ENCODE measurements at places on chromosomes 12 and 14.
A peak's percentile ranks its signal among the peaks of the same experiment; 100 is the strongest.

DNA sequence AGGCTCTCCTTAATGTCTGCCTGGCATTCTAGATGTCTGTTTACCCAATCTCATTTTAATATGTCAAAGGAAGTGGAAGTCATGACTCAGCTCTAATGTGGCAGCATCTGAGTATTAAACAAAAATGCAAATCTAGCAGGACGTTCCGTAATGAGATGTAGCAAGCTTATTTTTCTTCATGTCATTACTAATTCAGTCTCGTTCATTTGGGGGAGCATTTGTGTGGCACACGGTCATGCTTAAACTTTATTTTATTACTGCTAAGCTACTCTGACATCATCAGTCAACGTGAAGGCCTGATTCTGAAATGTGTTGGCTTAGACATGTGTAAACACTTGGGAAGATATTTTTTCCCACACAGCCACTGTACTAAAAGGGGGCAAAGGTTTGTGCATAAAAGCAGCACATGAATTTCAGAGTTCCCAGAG lies 326.7 kb upstream of the TMPO start:
- DNase-seq: no peak

GRCh38 chr14:85075694-85076476 lies 454.1 kb upstream of the FLRT2 start:
- DNase-seq: no peak

GRCh38 chr12:116125956-116126566 lies 151.4 kb downstream of the MED13L start:
- peak; percentile 39 for DNase-seq

- no peak for DNase-seq
Measured at GRCh38 chr12:101951002-101951670, 73.8 kb downstream of the DRAM1 start.

- peak; percentile 65 for DNase-seq
Measured at GRCh38 chr12:26276709-26277108, 81.3 kb downstream of the SSPN start.

GRCh38 chr14:54890788-54891187 lies 11.8 kb downstream of the GCH1 start:
- DNase-seq: no peak

- no peak for DNase-seq
Measured at GRCh38 chr12:34400411-34400881, 378.1 kb downstream of the ALG10 start.

- DNase-seq: no peak
Measured at GRCh38 chr12:131716282-131716681, 5.4 kb downstream of the SFSWAP start.

DNA sequence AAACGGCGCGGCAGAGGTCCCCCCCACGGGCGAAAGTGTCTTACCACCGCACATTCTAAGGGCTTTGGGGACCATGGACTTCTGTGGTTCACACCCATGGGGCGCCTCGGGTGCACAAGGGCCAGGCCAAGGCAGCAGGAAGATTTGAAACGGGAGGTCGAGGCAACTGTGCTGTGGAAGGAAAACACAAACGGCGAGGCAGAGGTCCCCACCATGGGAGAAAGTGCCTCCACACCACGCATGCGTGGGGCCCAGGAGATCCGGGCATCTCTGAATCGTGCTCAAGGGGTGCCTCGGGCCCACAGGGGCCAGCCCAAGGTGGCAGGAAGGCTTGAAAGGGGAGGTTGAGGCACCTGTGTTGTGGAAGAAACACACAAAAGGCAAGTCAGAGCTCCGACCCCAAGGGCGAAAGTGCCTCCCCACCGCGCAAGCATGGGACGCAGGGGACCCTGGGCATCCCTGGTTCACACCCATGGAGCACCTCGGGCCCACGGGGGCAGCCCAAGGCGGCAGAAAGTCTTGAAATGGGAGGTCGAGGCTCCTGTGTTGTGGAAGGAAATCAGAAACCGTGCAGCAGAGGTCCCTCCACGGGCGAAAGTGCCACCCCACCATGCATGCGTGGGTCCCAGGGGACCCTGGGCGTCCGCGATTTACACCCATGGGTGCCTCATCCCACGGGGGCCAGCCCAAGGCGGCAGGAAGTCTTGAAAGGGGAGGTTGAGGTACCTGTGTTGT lies 371.0 kb downstream of the ALG10 start:
- DNase-seq: no peak

- peak; percentile 24 for DNase-seq
Measured at GRCh38 chr12:46560874-46561273, 188.3 kb upstream of the SLC38A2 start.

DNA sequence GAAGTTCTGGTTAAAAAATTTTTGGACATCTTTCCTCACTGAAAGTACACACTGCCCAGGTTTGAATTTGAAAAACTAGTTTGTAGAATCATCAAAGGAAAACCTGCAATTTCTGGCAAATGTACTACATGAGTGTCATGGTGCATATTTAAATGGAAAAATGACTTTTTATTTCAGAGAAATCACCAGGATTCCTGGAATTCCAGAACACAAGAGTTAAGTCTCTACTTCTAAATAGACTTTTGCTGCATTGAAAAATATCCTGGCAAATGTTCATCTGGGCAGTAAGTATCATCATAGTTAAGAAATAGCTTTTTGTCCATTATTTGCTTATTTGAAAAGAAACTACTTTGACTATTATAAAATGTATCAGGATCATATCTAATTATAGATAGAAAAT lies 275.1 kb downstream of the PRKD1 start:
- peak; percentile 44 for DNase-seq

DNA sequence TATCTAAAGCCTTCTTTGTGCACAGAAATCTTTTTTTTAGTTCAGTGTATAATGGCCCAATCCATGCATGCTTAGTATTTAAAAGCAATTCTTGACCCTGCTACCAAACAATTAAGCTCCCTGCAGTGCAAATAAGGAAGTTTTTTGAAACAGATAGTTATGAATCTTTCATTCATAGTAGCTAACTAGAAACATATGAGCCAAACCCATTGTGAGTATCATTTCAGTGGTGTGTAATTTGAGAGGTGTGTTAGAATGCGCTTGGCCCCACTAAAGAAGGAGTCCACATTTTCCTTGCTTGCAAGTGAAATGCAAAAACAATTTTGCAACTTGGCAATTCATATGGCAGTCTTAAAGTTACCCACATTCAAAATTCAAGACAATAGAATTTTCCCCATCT lies 14.4 kb downstream of the EPS8 start:
- peak; percentile 88 for DNase-seq

- DNase-seq: no peak
Measured at GRCh38 chr12:93098077-93098476, 169.0 kb upstream of the EEA1 start.

DNA sequence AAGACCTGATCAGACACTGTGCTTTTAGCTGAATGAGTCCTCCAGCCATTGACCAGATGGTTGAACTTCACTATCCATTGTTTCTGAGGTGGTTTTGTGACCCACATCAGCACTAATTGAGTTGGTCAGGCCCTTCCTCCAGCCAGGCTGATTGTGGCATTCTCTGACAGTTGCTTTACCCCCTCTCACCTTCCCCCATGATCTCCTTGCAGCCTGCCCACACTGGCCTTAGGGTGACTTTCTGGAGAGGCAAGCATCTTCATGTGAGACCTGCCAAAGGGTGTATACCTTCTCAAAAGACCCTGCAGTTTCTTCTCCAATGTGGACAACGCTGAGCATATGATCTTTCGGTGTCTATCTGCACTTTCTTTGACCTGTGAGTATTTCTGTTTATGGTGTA lies 83.9 kb downstream of the GPATCH2L start:
- DNase-seq: no peak

GRCh38 chr12:12719496-12719895 lies 2.3 kb downstream of the CDKN1B start:
- no peak for DNase-seq

DNA sequence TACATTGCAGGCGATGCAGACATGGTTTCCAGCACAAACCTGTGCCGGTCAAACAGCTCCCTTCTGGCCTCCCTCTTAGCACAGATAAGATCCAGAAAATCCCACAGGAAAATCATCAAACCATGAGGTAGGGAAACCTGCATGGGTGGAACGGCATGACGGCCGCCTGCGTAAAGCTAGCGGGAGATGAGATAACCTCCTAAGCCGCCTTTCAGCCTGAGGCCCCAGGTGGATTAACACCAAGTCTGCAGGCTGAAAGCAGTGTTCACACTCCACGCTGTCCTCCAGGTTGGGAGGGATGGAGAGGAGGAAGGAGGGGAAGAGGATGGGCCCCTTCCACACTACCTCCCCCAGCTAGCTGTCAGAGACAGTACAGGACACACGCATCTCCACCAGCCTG lies 63.8 kb downstream of the TSPAN11 start:
- no peak for DNase-seq

- DNase-seq: no peak
Measured at GRCh38 chr14:90970167-90970600, 90.3 kb downstream of the RPS6KA5 start.

- peak; percentile 96 for DNase-seq
Measured at GRCh38 chr14:60980811-60981632, at the start of the genes SLC38A6 and TRMT5. Gene SLC38A6 (plus strand): TSS chr14:60981245. CDS start chr14:60981278, 33 bp downstream. Gene TRMT5 (minus strand): TSS chr14:60981079. CDS start chr14:60980973, 106 bp downstream.

- no peak for DNase-seq
Measured at GRCh38 chr12:132838410-132839080, 9.9 kb upstream of the GOLGA3 start.

DNA sequence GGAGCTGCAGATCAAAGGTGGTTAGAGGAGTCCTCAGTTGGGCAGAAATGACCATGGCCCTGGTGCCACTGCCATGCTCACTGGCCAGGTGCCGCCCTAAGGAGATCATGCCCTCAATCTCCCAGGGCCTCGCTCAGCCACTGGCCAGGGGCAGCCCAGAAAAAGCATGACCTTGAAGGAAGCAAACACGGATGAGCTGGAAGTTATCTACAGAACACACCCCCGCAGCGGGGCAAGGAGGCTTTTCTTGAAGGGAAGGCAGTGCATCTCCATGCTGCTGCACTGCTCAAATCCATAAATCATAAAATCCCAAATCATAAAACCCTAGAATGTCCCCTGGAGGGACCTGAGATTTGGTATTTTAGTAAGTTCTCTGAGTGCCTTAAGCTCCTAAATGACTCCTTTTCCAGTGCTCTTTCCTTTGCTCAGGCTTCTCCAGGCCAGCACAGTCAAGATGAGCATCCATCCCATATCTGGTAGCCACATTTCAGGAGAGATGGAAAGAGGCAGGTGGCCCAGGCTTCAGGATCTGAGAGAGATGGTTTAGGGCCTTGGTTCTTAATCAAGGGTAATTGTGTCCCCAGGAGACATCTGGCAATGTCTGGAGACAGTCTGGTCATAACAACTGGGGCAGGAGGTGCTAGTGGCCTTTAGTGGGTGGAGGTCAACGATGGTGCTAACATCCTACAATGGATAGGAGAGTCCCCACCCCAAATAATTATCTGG lies 217.3 kb downstream of the RBM19 start:
- no peak for DNase-seq

- DNase-seq: no peak
Measured at GRCh38 chr14:59771577-59771976, 99.0 kb downstream of the RTN1 start.

DNA sequence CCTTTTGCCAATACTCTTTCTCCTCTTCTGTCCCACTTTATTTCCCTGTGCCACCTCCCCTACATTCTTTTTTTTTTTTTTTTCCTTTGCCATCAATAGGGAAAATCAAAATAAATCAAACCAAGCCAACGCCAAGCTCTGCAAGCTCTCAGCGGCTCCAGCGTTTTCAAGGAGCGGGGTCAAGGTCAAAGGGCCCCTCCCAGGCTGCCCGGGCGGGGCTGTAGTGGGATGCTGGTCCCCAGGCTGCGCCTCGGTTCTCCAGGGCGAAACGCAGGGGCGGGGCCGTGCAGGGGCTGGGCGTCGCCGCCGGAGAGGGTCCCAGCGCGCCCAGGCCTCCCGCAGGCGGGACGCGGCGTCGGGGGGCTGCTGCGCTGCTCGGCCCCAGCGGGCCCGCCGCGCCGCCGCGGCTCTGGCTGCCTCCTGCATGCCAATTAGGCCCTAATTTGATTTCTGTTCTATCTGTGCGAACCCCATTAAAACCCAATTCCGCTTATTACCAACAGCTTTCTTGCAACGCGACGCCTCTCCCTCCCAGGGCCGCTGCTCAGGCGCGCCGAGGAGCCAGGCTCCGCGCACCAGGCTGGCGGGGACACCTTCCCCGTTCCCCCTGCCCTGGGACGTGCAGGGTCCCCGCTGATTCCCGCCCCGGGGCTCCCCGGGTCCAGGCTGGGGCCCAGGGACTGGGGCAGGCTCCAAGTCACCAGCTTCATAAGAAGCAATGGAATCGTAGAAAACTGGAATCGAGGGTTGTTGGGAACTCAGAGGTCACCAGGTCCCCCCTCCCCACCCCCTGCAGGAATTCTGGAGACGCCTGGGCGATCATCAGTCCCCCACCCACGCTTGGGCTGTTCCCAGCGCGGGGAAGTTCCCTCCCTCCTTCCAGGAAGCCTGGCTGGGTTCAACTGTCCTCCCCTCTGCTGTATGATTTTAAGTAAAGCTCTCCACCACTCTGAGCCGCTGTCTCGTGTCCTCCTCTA lies 50.7 kb upstream of the MAP1LC3B2 start:
- no peak for DNase-seq

- DNase-seq: no peak
Measured at GRCh38 chr12:53588123-53588522, 38.1 kb downstream of the ATF7 start.

- DNase-seq: no peak
Measured at GRCh38 chr12:100566887-100567637, 6.4 kb upstream of the GAS2L3 start.

DNA sequence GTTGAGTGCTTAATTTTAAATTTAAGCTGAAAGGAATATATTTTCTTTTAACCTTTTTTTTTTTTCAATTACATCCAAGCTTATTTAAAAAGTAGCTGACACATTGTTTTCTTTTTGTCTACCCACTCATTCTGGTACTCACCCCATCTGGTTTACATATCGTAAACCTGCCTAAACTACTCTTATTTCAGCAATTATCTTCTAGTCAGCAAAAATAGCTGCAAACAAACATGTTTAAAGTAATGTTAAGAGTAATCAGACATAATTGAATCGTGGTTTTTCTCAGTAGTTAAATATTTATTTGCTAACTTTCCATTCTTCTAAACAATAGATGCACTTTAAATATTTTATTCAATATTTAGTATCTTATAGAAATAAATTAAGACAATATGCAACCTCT lies 492.7 kb upstream of the MGAT4C start:
- no peak for DNase-seq

GRCh38 chr12:106753526-106753925 lies 21.0 kb upstream of the RIC8B start:
- no peak for DNase-seq

DNA sequence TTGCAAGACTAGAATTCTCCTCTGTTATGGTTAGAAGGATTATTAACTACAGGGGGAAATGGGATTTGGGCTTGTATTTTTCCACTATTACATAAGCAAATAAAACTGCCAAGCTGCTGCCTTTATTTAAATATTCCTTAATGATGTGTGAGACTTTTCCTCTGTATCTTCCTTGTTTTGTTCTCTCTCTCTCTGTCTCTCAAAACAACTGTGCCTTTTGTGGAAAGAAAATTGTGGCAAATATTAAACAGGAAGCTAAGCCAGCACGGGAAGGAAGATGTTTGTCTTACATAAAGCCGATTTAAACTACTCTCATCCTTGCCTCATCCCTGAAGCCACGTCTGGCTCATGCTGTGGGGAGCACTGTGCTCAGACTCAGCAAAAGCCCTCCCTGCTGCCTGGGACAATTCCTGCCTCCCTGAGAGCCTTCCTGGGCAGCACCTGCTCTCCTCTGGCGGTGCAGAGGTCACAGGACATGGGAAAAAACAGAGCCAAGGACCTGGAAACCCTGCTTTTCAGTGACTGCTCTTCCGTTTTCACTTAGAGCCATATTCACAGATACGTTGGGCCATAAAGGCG lies 237.2 kb downstream of the SLC15A4 start:
- no peak for DNase-seq

GRCh38 chr12:63354969-63355368 lies 204.0 kb upstream of the AVPR1A start:
- no peak for DNase-seq

GRCh38 chr14:69096781-69097475 lies 56.0 kb downstream of the DCAF5 start:
- DNase-seq: no peak

- no peak for DNase-seq
Measured at GRCh38 chr14:68840454-68840853, 47.6 kb upstream of the ZFP36L1 start.

Measured in AG10803 (cell line).